NCI-H69 (cell line): ENCODE measurements at places on chromosomes 13 and 19.

GRCh38 chr13:109172136-109172535, 542.7 kb downstream of the MYO16 start:
- no peak for DNase-seq

GRCh38 chr13:41762796-41763195, 198.1 kb downstream of the VWA8 start:
- DNase-seq: no peak

GRCh38 chr13:50690006-50690405, 153.5 kb downstream of the DLEU7 start:
- DNase-seq: peak; percentile 38

DNA sequence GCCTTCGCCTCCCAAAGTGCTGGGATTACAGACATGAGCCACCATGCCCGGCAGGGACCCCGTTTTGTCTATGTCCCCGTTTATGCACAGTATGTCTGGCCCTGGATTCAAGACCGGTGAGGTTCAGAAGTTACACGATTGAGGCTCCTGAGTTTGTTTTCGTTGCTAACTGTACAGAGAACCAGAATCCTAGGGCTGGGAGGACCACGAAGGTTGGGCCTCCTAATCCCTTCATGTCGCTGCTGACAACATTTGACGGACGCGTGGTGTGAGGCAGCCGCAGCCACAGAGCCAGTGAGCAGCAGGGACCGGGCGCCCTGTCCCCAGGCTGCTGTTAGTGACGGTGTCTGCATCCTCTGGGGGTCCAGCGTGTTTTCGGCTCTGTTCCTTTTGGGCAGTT, 91.4 kb downstream of the ATP11A start:
- DNase-seq: no peak

GRCh38 chr13:99386911-99387788, 80.0 kb upstream of the GPR183 start:
- DNase-seq: peak; percentile 86

GRCh38 chr13:112012016-112012704, 54.8 kb upstream of the SOX1 start:
- DNase-seq: no peak

- DNase-seq: no peak
These were observed at the start of gene SBSN for GRCh38 chr19:35528218-35529038. Gene SBSN, minus strand, starts transcription at chr19:35528311. Its CDS starts 30 bp downstream, at chr19:35528281.

DNA sequence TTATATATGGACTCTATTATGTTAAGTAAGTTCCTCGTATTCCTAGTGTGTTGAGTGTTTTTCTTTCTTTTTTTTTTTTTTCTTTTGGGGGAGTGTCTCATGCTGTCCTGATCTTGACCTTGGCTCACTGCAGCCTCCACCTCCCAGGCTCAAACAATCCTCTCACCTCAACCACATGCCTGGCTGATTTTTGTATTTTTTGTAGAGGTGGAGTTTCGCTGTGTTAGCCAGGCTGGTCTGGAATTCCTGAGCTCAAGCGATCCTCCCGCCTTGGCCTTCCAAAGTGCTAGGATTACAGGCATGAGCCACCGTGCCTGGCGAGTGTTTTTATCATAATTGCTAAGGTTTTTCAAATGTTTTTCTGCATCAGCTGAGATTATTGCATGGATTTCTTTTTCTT, 10.7 kb upstream of the ZNF480 start:
- DNase-seq: no peak

GRCh38 chr19:45234089-45234869, 10.9 kb downstream of the EXOC3L2 start:
- DNase-seq: peak; percentile 42

DNA sequence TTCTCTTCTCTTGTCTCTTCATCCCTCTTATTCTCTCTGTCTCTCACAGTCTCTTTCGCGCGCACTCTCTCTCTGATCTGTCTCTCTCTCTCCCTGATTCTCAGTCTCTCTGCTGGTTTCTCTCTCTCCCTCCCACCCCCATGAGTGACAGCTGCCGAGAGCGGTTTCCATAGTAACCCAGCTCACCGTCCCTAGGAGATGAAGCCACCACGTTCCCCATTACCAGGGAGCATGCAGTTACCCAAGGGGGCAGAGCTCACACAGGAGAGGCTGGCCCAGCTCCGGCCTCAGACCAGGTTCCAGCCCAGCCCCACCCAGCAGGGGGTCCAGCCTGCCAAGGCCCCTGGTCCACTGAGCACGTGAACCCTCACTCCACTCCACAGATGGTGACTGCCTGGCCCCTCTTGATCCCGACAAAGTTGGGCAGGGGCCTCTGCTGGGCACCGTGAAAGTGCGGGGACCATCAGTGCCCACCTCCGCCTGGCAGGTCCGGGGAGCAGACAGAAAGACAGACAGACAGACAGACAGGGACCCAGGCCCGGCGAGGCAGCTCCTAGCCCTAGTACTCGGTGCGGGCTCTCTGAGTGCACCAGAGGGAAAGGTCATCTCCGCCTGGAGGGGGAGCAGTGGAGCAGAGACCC, 50.6 kb downstream of the CELF5 start:
- peak; percentile 60 for DNase-seq

DNA sequence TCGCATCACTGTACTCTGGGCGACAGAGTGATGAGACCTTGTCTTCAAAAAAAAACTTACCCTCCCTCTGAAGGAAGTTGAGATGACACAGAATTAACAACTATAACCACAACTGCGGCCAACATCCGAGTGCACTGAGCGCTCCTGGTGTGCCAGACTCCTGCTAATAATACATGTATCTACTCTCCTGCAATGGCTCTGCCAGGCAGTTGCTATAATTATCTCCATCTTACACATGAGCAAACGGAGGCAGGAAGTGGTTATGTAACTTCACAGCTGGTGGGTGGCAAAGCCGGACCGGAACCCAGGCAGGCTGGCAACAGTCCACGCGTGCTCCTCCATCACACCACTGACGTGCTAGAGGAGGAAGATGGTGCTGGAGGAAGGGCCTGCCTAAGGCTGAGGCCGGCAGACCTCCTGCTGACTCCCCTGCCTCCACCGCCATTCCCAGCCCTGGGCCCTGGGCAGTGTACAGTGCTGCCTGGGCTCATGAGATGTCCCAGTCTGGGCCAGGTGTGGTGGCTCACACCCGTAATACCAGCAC, 12.6 kb downstream of the XRCC1 start:
- DNase-seq: peak; percentile 94

- DNase-seq: peak; percentile 70
These were observed 19.3 kb downstream of the AP1M1 start for GRCh38 chr19:16216744-16217670.

GRCh38 chr19:46181388-46181779, 33.3 kb downstream of the IGFL2 start:
- no peak for DNase-seq

DNA sequence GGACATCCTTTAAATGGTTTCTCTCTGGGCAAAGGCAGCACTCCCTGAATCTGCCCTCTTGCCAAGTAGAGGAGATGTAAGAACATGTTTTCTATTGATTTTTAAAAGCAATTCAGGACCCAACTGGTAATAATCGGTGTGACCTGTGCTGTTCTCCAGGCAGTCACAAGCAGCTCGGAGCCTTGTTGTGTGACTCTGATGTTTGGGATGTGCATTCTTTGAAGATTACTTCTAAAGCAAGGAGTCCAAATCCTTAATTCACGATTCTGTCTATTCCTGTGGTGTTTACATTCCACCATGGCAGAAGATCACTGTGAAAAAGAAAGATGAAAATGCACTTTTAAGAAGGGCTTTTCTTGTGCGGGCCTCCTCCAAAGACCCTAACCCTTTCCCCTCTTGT, 122.3 kb upstream of the ZNF536 start:
- no peak for DNase-seq

GRCh38 chr19:31991984-31992655, 353.3 kb upstream of the ZNF507 start:
- no peak for DNase-seq

DNA sequence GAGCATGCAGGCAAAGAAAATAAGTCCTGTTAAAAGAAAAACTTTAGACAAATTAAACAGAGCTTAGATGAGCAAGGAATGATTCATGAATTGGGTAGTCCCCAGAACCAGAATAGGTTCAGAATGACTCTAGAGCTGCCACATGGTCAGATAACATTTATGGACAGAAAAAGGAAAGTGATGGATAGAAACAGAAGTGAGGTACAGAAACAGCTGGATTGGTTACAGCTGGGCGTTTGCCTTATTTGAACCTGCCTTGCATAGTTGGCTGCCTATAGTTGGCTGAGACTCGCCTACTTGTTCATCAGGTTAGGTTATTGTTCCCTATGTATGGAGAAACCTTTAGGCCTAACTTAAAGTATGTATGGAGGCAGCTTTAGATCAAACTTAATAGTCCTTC, 35.4 kb downstream of the WDFY2 start:
- no peak for DNase-seq

DNA sequence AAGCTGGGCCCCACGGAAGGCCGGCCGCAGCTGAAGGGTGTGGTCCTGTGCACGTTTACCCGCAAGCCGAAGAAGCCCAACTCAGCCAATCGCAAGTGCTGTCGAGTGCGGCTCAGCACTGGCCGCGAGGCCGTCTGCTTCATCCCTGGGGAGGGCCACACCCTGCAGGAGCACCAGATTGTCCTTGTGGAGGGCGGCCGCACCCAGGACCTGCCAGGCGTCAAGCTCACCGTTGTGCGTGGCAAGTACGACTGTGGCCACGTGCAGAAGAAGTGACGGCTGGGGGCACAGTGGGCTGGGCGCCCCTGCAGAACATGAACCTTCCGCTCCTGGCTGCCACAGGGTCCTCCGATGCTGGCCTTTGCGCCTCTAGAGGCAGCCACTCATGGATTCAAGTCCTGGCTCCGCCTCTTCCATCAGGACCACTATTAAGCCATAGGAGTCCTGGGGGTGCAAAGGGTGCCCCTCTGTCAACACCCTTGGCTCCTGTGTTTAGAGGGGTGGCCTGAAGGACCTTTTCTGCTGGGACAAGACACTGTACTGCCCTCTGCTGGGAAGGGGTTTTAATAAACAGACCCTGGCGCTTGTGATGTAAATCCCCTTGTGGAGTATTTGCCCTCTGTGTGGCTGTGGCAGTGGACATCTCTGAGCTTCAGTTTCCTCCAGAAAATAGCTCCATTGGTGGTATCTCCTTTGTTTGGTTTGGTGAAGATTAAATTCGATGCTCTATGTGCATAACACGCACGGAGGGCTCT, 1.9 kb downstream of the MRPS12 start:
- DNase-seq: peak; percentile 35

DNA sequence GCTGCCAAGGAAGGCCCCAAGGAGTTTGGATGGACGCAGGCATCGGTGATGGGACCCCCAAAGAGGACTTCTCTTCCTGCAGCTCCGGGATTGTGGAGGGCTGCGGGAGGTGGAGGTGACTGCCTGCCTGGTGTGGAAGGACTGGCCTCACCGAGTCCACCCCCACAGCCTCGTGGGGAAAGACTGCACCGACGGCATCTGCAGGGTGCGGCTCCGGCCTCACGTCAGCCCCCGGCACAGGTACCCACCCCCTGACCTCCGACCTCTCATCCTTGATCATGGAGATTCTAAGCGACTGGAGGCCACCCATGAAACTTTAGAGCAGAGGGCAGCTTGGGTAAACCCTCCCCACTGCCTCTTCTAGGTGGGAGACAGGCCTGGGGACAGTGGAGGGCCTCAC, 16.9 kb upstream of the CLASRP start:
- no peak for DNase-seq

GRCh38 chr13:23159760-23160637, 20.8 kb upstream of the SGCG start:
- DNase-seq: no peak

- DNase-seq: no peak
These were observed 396.9 kb upstream of the SLITRK1 start for GRCh38 chr13:84279166-84279565.

DNA sequence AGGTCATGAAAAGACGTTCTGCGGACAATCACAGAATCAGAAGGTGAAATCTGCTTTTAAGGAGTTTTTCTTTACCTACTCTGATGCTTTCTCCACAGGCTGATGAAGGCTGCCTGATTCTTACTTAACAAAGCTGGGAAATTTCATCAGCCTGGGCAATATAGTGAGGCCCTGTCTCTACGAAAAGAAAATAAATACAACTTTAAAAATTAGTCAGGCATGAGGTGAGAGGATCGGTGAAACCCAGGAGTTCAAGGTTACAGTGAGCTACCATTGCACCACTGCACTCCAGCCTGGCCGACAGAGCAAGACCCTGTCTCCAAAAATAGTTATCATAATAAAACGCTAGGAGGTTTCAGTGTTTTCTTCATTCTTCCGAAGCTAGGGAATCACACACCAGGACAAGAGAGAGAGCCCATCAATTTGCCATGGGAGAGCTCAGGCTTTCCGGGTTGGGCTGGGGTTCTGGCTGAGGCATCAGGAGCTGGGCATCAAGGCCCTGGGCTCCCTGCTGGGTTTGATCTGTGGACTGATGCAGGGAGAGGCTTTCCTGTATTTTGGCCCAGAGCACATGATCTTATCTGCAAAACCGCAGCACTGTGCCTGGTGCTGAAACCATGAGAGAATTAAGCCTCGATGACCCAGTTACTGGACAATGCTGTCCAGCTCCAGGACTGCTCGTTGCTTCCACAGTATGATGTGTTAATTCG, 25.1 kb upstream of the CEBPG start:
- no peak for DNase-seq

GRCh38 chr13:87810920-87811344, 139.8 kb downstream of the SLITRK5 start:
- DNase-seq: peak; percentile 64

- DNase-seq: peak; percentile 37
These were observed 6.2 kb upstream of the CEACAM5 start for GRCh38 chr19:41702171-41702651.

DNA sequence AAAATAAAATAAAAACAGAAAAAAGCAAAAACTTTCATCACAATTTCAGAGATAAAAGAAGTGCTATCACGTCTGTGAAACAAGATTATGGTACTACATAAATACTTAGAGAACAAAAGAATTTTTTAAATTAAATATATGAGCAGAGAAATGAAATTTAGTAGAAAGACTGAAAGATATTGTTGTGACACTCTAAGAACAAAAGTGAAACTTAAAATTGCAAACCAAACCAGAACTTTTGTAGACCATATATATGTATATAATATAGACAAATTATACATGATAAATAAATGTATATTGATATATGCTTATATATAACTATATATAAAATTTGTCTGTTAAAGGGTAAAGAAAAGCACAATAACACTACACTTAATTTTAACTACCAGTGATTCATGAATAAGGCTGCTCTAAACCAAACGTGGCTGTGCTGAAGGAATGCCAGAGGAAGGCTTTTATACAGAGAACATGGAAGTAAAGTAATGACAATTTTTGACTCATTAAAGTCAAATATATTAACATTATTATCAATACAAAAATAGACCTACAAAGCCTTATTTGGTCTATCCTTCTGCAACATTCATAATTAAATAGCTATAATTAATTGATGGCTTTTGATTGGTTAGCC, 1516.7 kb upstream of the PCDH20 start:
- DNase-seq: no peak
